ENCODE measurements at places on chromosomes 4 and X. TPM values are rescaled to one million over a fixed set of nuclear protein-coding genes. Genes with fewer than 3 reads are reported as not detected.
A peak's percentile ranks its signal among the peaks of the same experiment; 100 is the strongest.

GRCh38 chr4:53937918-53938317 is 126.5 kb downstream of the CHIC2 start:
- H3K27ac ChIP-seq: no peak overlapping the region
- peaks cover 5% of the 10 kb centered on the region for H3K27me3 ChIP-seq
- no peaks in the 10 kb centered on the region for H3K36me3 ChIP-seq
- peaks cover 20% of the 10 kb centered on the region for H3K4me1 ChIP-seq
- no peak overlapping the region for H3K4me3 ChIP-seq
- no peak for DNase-seq

DNA sequence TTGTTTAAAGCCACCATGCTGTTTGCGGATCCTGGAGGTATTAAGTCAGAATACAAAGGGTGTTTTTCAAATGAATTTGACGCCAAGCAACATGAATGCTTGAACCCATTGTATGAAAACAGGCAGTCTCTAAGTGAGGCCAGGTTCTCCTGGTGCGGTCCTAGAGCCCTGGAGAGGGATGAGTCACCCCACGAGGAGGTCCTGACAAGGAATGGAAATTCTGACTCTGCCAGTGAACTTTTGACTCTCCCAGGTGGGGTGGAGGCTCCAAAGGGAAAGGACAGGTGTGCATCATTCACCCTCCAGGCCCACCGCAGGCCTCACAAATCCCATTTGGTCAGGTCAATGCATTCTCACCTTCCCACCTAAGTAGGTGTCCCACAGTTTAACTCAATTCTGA is 1.5 kb downstream of the TRIM2 start:
- DNase-seq: no peak
- H3K27me3 ChIP-seq: no peaks in the 10 kb centered on the region
- H3K27ac ChIP-seq: peak overlapping the region; percentile 5
- H3K4me1 ChIP-seq: no peaks in the 10 kb centered on the region
- H3K4me3 ChIP-seq: peak overlapping the region; percentile 54
- no peaks in the 10 kb centered on the region for H3K36me3 ChIP-seq

GRCh38 chr4:99843413-99843812 is 26.8 kb downstream of the DAPP1 start:
- no peak overlapping the region for H3K4me3 ChIP-seq
- H3K4me1 ChIP-seq: no peaks in the 10 kb centered on the region
- no peaks in the 10 kb centered on the region for H3K36me3 ChIP-seq
- H3K27me3 ChIP-seq: no peaks in the 10 kb centered on the region
- no peak for DNase-seq

DNA sequence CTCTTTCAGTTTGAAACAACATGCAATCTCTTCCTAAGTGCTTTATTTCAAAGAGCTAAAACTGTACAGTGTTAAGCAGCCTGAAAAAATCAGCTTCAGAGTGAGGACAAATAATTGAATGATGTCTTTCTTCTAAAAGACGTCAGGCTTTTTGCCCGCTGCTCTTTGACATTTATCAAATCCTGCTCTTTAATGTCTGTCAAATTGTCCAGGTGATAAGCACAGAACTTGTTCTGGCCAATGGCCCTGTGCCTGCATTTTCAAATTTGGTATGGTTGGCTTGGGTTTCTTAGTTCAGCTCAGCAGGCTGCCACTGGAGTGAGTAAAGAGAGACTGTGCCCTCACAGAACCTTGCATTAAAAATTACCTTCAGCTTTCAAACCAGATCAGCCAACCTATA is 712.9 kb upstream of the LCORL start:
- no peaks in the 10 kb centered on the region for H3K4me1 ChIP-seq
- no peak for DNase-seq
- H3K27me3 ChIP-seq: no peaks in the 10 kb centered on the region
- H3K27ac ChIP-seq: no peak overlapping the region
- no peak overlapping the region for H3K4me3 ChIP-seq

DNA sequence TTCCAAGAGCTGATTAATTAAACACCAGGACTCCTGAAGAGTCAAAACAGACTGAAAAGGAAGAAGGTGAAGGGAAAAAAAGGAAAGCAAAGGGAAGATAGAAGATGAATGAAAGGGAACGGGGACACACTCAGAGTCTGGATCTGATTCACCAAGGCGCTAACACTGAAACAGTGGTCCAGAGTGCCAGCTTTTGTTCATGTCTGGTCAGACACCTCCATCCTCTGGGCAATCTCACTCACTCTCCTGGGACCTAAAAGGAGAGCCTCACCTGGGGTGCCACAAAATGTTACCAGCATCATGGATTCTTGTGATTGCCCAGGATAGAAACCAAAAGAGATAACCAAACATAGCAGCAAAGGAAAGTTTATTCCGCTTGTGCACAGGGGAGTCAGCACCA is 120.3 kb upstream of the AFF2 start:
- no peak for DNase-seq
- H3K27ac ChIP-seq: no peak overlapping the region
- H3K27me3 ChIP-seq: no peaks in the 10 kb centered on the region
- no peaks in the 10 kb centered on the region for H3K4me1 ChIP-seq

GRCh38 chr4:81350040-81350439 is 121.7 kb downstream of the RASGEF1B start:
- H3K27ac ChIP-seq: no peak overlapping the region
- H3K4me1 ChIP-seq: no peaks in the 10 kb centered on the region
- no peak overlapping the region for H3K4me3 ChIP-seq
- DNase-seq: no peak

- H3K4me3 ChIP-seq: no peak overlapping the region
- DNase-seq: no peak
- H3K4me1 ChIP-seq: peaks cover 5% of the 10 kb centered on the region
- no peak overlapping the region for H3K27ac ChIP-seq
- no peaks in the 10 kb centered on the region for H3K27me3 ChIP-seq
Measured at GRCh38 chr4:154164931-154165839, 326.4 kb downstream of the DCHS2 start.

GRCh38 chr4:92789741-92790140 is 486.0 kb downstream of the GRID2 start:
- no peaks in the 10 kb centered on the region for H3K36me3 ChIP-seq
- H3K27ac ChIP-seq: no peak overlapping the region
- no peak for DNase-seq
- H3K4me1 ChIP-seq: no peaks in the 10 kb centered on the region
- H3K27me3 ChIP-seq: no peaks in the 10 kb centered on the region
- no peak overlapping the region for H3K4me3 ChIP-seq

DNA sequence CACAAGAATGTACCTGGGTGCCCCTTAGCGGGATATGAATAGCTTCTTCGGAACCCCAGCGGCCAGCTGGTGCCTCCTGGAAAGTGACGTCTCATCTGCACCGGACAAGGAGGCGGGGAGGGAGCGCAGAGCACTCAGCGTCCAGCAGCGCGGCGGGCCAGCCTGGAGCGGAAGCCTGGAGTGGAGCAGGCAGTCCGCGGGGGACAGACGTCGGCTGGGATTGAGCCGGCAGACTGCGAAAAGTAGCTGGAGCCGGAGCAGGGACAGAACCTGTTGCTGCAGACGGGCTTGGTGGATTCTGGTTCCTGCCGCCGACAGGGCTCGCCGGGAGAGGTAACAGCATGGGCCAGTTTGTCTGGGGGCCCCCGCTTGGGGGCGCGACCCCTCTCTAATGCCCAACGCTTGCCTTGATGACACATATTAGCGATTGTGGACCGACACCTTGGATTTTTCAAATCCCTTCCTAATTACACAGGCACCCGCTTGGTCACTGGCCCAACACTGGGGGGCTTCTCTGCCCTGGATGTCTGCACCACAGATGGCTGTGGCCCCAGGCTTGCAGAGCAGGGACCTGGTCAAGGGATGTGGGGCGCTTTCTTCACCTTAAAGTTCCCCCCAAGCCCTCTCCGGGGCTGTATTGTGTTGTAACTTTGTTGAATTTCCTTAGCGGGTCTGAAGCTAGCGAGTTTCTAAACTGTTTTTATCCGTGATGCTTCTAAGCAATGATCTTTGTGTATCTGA is at the start of gene NPFFR2:
TSS of gene NPFFR2 (plus strand) at position 133 of the 741 bp plus-strand sequence. CDS start 96,592 bp downstream, outside the sequence.
- H3K36me3 ChIP-seq: no peaks in the 10 kb centered on the region
- DNase-seq: no peak
- no peaks in the 10 kb centered on the region for H3K27me3 ChIP-seq
- no peak within 1 kb of the TSS for H3K27ac ChIP-seq

Gene CPLX1
- not detected for total RNA-seq

- H3K36me3 ChIP-seq: no peaks in the 10 kb centered on the region
- peak overlapping the region; percentile 50 for H3K4me3 ChIP-seq
- DNase-seq: no peak
- no peaks in the 10 kb centered on the region for H3K4me1 ChIP-seq
Measured at GRCh38 chrX:103687696-103688201, 1.2 kb upstream of the MORF4L2 start.

Gene ANKRD50
- 19.0 TPM for total RNA-seq

DNA sequence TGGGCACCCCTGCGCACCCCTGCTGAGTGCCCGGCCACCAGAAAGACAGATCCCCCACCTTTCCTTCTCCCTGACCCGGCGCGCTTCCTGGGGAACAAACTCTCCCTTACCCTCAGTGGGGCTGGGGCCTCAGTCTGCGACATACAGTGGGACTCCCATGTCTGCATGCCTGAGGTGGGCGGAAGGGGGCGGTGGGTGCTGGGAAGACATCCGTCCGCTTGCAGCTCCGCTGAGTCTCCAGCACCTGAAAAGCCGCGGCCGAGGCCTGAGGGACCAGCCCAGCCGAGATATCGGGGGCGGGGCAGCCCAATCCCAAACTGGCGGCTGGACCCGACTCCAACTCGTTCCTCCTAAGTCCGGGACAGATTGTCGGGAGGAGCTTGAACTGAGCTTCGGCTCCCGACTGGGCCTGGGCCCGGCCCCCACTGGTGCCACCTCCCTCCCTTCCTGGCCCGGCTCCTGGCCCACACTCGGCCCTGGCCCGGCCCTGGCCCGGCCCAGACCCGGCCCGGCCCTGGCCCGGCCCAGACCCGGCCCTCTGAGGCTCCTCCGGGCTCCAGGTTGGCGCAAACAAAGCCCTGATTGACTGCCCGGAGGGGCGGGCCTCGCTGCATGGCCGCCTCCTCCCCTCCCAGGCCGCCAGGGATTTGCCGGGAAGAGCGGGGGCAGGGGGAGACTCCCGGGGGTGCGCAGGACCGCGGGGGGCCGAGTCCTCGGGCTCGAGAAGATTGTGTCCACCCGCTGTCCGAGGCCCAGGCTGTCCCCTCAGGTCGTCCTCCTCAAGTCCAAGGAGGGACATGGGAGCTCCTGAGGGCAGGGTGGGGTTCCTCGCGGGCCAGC is 877 bp upstream of the SLC16A2 start:
- H3K36me3 ChIP-seq: no peaks in the 10 kb centered on the region
- H3K27me3 ChIP-seq: no peaks in the 10 kb centered on the region
- DNase-seq: no peak
- peak overlapping the region; percentile 64 for H3K4me3 ChIP-seq

- no peak overlapping the region for H3K4me3 ChIP-seq
- DNase-seq: no peak
- H3K4me1 ChIP-seq: no peaks in the 10 kb centered on the region
- no peak overlapping the region for H3K27ac ChIP-seq
Measured at GRCh38 chrX:68908071-68908470, 79.2 kb downstream of the EFNB1 start.

DNA sequence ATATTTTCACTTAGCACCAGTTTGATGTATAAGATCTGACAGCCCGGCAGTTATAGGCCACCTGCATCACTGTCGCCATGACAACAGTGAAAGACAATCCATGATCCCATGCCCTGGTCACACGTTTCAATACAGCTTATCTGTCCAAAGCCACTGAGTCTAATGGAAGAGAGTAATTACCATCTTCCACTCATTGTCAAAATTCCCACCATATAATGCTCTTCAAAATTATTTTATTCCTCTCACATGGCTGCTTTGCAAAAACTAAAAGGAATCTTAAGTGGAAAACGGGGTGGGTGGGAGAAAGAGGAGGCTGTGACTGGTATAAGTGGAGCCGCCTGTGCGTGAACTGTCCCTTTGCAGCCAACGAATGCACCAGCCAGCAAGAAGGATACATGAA is 44.2 kb downstream of the MAML3 start:
- DNase-seq: no peak
- H3K27ac ChIP-seq: no peak overlapping the region
- no peaks in the 10 kb centered on the region for H3K36me3 ChIP-seq
- no peak overlapping the region for H3K4me3 ChIP-seq
- H3K27me3 ChIP-seq: no peaks in the 10 kb centered on the region

DNA sequence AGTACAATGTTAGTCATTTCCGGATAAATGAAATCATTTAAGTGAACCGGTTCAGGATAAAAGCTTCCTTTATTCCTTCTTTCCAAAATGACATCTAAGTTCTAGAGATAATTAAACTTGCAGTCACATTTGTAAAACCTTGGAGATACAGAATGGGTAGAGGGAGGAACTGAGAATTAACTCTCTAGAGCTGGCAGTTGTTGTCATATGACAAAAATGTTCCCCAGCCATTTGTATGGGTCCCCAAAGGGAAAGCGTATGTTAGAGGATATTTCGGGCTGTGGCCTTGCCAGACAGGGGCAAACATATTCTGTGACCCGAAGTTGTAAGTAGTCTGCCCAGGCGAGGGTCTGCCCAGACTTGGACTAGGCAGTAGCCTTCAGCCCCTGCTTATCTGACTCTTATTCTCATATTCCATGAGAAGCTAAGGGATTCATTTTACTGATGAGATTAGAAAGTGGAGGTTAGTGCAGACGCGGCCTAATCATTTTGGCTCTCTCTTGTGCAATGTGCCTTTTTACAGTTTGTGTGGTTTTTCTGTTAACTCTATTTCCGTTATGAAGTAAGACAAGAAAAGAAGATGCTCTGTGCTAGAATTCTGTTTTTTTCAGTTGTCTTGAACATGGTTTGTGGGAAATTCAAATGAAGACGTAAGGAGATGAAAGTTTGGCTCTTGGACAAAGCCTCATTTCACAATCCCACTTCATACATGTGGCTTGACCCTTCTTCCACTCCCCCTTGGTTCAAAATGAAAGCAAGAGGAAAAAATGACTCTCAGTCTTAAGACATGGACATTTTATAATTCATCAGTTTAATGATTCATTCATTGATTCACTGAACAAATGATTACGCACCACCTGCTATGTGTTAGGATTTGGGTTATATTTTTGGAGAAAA is 2394.2 kb upstream of the AGA start:
- no peaks in the 10 kb centered on the region for H3K4me1 ChIP-seq
- H3K4me3 ChIP-seq: no peak overlapping the region
- no peaks in the 10 kb centered on the region for H3K36me3 ChIP-seq

DNA sequence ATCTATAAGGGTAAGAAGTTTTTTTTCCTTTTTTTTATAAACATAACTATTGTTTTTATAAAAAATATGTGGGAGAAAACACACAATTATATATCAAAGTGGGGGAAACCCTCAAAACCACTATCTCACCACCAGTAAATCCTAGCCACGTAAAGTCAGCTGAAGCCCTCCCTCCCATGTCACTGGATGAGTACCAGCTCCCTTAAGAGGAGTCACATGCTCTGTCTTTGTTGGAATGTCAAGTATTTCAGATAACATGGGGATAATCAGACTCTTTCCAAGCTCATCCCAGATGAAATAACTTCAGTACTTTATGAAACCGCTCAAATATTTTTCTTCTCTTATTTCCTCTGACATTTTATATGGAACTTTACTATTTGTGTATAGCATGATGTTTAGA is 2.4 kb downstream of the MYOZ2 start:
- H3K36me3 ChIP-seq: no peaks in the 10 kb centered on the region
- no peak overlapping the region for H3K27ac ChIP-seq
- no peak for DNase-seq
- H3K4me3 ChIP-seq: no peak overlapping the region
- H3K4me1 ChIP-seq: no peaks in the 10 kb centered on the region
- H3K27me3 ChIP-seq: no peaks in the 10 kb centered on the region

Gene TCEAL6
- total RNA-seq: not detected

- no peak for DNase-seq
- no peaks in the 10 kb centered on the region for H3K27me3 ChIP-seq
- no peak overlapping the region for H3K4me3 ChIP-seq
- no peaks in the 10 kb centered on the region for H3K4me1 ChIP-seq
- no peaks in the 10 kb centered on the region for H3K36me3 ChIP-seq
Measured at GRCh38 chrX:85112293-85112692, 108.6 kb downstream of the APOOL start.
